SK-N-SH (cell line): ENCODE measurements at places on chromosomes 7 and 10. TPM values are rescaled to one million over a fixed set of nuclear protein-coding genes. Genes with fewer than 3 reads are reported as not detected.

DNA sequence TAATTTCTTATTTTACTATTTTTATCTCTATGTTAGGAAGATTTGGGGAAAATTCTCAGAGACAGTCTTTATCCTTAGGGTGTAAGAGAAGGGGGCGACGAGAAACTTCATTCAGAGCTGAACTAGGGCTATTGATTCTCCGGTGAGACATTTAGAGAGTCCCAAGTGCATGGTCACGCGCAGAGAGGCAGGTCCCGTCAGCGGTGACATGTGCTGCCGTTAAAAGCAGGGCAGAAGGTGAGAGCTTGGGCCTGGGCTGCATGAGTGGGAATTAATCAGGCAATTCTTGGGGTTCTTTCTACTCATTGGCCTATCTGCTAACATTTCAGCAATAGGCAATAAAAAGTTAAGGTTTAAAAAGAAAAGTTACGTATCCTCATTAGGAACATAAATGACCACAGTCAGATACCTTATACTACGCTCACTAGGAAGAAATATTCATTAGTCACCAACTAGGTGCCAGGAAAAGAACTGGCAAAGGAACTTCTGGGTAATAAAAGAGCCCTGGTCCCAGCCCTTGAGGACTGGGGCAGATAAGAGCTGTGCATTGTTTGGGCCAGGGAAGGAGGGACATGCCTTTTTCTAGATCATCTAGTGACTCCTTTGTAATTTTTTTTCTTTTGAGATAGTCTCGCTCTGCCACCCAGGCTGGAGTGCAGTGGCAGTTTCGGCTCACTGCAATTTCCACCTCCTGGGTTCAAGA is 21.2 kb downstream of the PRKCQ start:
- DNase-seq = no peak

GRCh38 chr10:95767884-95768556 is 12.1 kb downstream of the ENTPD1 start:
- DNase-seq = no peak

DNA sequence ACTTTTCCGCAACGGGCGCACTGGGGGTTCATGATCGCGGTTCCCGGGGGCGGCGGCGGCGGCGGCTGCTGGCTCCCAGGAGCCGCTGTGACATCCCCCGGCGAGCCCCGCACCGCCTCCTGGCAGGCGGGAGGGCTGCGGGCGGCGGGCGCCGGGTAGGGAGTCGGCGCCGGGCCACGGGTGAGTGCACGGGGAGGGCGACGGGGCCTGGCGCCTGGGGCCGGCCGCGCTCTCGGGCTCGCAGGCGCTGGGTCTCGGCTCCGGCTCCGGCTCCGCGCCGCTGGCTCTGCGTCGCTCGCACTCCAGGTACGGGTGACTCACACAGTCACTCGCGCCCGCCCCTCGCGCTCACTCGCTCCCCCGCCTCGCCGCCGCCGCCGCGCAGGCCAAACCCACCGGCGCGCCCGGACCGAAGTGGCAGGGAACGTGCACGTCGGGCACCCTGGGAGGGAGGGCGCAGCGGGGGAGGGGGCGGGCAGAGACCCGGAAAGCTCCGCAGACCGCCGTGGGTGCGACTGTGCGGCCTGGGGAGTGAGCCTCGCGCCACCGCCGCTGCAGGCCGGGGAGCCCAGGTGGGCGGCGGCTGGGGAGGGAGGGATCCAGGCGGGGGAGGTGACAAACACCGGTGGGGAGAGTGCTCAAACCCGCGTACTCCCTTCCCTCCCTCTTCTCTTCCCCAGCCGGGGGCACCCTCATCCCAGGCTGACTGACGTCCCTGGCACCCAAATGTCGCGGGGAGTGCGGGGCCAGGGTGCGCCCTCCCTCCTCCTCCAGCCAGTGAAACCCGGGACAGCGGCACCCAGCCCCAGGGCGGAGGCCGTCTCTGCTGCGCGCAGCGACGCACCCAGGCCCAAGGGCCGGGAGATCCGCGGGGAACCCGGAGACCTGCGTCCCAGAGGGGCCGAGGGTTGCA is 276.9 kb upstream of the NEBL start:
- DNase-seq = peak; percentile 88

DNA sequence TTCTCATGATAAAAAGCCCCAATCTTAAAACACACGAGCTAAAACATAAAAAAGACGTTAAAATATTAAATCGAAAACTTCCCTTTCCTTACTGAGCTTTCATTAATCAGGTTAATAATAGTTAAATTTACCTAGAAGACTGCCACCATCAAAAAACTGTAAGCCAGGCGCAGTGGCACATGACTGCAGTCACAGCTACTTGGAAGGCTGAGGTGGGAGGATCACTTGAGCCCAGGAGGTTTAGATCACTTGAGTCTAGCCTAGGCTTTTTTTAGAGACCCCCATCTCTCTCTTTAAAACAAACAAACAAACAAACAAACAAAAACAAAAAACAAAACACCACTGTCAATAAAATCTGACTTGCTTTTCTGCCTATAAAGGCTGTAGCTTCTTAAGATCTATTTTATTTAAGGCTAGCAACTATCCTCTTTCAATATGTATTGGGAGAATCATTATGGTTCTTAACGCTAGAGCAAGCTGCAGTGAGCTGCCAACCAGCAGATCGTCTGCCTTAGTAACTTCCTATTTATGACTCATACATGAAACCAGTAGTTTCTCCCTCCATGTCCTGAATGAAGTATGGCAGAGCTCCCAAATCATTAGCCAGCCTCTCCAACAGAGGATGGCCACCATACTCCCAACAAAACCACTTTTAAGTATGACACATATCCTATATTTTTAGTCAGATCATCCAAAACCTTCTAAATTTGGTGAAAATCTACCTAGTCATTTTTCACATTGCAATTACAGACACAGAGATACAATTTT is 163.7 kb downstream of the SRPK2 start:
- DNase-seq = peak; percentile 36

- DNase-seq = no peak
These were observed 85.9 kb downstream of the TRIL start for GRCh38 chr7:28872226-28872625.

GRCh38 chr10:18298256-18298655 is 158.0 kb downstream of the CACNB2 start:
- no peak for DNase-seq

The GIMAP5 gene
- polyA plus RNA-seq = not detected in 2 replicates

The FAM241B gene
- polyA plus RNA-seq = 16.0 and 19.2 TPM in 2 replicates

The ENTPD1 gene
- 0.02 TPM in 2 replicates for polyA plus RNA-seq
